SW480 (cell line): ENCODE measurements at places on chromosomes 12 and 14.
A peak's percentile ranks its signal among the peaks of the same experiment; 100 is the strongest.

DNA sequence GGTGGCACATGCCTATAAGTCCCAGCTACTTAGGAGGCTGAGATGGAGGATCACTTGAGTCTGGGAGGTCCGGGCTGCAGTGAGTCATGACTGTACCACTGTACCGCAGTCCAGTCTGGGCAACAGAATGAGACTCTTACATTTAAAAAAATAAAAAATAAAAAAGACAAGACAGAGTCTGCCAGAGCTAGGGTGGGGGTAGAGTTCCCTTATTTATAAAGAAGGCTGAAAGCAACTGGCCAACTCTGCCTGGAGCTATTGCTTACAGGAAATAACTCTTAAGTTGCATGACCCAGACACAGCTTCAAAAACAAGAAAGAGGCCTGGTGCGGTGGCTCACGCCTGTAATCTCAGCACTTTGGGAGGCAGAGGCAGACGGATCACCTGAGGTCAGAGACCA lies 31.5 kb downstream of the NUMB start:
- no peak for DNase-seq

GRCh38 chr12:112087055-112087850 lies 21.3 kb downstream of the NAA25 start:
- no peak for DNase-seq

- no peak for DNase-seq
Measured at GRCh38 chr12:129868575-129868974, 35.2 kb downstream of the TMEM132D start.

GRCh38 chr14:96067985-96068930 lies 29.1 kb downstream of the C14orf132 start:
- DNase-seq = no peak

DNA sequence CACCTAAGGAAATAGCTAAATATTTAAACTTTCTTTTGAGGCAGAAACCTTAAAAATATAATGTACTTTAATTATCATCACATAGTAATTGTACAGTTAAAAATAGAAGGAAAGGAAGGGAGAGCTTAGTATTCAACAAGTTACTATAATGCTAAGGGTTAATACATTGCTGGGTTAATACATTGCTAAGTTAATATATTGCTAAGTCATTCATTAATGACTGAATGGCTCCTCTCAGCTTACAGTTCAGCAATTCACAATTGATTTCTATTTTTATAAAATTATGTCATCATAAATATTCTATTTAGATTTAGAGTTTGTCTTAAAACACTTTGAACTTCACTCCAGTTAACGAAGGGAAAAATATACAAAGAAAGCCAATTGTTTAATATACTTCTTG lies 207.9 kb downstream of the BMP4 start:
- no peak for DNase-seq

DNA sequence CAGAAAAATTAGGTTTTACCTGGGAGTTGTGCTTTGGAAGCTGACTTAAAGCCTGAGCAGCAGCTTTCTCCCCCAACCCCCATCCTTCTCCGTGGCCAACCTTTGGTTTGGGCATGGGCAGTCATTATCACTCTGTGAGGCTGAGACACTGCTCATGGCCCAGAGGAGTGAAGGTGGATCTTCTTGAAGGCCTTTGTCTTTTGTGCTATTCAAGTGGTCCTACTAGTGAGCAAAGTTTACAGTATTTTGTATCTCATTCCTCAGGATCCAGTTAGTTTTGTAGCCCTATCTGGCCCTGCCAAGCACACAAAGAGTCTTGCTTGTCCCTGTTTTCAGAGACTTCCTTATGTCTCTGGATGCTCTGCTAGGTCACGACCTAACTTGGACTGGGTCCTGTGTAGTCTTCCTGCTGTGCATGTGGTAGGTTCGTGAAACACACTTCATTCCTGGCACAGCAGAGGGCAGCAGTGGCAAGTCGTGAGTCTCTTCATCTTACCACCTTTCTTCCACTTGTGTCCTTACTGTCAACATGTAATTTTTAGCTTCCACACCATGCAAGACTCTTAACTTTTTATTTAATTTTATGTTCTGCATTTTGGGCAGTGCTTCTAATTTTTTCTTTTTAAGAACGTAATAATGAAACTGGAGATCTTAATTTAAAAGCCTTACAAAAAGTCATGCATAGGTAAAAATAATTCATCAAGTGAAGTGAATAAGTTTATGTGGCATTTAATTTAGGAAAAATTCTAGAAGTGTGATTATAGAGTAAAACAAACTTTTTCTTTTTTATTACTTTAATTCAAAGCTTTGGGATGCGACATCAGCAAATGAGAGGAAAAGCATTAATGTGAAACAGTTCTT lies 53.7 kb downstream of the APAF1 start:
- DNase-seq = peak; percentile 49
